ENCODE measurements at places on chromosomes 5 and 9.

DNA sequence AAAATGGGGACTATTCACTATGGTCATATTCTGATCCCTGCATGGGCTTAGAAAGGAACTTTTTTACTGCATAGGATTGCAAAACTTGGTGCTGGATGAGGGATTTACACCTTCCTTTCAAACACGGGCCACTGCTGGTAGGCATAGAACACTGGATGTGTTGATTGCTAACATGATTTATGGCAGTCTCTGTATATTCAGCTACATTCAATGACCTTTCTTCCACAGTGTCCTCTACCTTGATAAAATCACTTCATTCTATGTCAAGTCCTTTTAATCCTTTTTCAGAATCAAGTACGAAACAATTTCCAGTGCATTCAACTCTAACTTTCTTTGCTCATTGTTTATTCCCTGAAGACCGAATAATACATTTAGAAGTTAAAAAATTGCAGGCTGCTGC is 91.9 kb upstream of the ATG10 start:
- no peak for DNase-seq

GRCh38 chr5:2921651-2922050 is 170.2 kb upstream of the IRX2 start:
- DNase-seq = no peak

GRCh38 chr9:129102791-129103594 is 7.6 kb downstream of the CRAT start:
- DNase-seq = peak; percentile 77

- DNase-seq = no peak
These were observed 227.9 kb upstream of the CLINT1 start for GRCh38 chr5:158086856-158087255.

DNA sequence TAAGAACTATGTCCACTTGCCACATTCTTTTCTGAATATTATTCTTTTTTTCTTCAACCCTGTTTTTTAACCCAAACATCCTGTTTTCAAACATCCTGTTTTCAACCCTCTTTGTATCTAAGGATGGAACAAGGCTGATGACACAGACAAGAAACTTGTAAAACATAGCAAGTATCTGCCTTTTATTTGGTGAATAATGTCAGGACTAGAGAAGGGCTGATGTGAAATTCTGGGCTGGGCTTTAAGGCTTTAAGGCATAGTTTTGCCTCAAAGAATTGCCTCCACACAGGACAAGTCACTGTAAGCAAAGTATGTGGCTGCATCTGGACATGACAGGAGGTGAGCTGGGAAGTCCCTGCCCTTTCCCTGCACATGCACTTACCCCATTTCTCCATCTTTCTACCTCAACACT is 42.5 kb upstream of the RIC1 start:
- no peak for DNase-seq

- DNase-seq = no peak
These were observed 90.6 kb upstream of the STARD4 start for GRCh38 chr5:111602817-111603445.

GRCh38 chr5:43997647-43998272 is 391.5 kb downstream of the FGF10 start:
- DNase-seq = peak; percentile 3

DNA sequence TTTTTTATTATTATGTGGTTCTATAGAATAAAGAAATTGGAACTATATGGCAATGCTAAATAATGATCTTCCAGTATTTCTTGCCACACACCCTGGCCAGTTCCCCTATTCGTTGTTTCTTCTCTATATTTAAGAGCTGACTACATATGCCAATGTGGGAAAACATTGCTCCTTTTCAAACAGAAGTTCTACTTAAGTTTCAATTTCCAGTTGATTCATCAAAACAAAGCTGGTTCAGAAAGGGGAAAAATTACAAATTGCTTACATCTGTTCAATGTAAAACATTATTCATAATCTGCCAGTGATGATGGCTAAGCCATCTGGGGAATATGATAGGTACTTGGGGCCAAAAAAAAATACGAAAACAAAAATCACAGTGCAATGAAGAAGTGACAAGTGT is 76.9 kb downstream of the ST8SIA4 start:
- no peak for DNase-seq

DNA sequence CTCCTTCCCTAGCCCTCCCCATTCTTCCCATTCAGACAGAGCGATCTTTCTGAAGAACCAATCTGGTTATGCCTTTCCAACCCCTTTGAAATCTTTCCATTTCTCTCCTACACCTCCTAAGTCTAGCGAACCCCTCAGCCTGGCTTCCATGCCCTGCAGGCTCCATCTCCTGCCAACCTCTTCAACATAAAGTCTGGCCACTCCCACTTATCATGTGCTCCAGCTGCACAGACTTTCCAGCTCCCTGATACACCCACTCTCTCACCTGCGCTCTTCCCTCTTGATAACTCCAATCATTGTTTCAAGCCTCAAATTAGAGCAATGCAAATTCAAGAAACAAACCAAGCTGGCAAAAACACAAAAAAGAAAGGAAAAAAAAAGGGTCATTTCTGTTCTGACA is 3.8 kb upstream of the ORM1 start:
- DNase-seq = peak; percentile 25

GRCh38 chr5:158644301-158644700 is 455.4 kb downstream of the EBF1 start:
- no peak for DNase-seq

GRCh38 chr9:80061940-80062339 is 490.2 kb downstream of the TLE4 start:
- DNase-seq = no peak

GRCh38 chr9:36566813-36567221 is 5.9 kb upstream of the MELK start:
- no peak for DNase-seq

DNA sequence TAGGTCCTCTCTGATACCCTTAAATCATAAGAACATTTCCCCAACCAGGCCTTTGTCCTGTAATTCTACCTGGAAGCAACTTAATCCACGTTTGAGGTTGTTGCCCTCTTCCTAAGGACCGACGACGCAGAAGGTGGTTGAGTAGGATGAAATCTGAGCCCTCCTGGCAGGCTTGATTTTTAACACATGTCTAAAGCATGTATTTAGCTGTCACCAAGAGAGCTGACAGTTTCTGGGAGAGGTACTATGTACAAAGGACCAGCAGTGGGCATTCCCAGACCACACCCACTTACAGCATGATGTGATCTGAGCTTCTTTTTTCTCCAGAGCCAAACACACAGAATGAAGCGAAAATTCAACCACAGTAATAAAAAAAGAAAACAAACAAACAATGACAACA is 260.9 kb downstream of the SH3GL2 start:
- DNase-seq = no peak

DNA sequence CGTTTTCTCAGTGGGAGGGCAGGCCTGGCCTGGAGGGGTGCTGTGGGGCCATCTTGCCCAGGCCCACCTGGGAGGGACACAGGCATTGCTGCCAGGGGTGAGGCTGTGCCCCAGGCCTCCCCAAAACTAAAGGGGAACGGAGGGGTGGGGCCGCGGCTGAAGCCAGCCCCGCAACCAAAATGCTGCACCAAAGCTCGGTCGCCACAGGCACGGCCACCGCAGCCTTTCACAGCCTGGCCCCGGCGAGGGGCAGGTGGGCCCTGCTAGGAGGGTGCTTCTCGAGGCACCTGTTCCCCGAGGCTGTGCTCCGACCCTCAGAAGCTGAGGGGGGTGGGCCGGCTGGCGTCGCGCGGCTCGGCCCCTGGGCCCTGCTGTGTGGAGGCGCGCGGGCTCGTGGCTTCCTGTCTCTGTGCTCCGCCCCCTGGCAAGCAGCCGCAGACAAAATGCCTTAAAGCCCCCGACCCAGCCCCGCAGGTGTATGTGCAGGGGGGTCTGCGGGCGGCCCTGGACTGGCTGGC is 57.6 kb downstream of the JAK2 start:
- DNase-seq = no peak

GRCh38 chr9:70618784-70619183 is 204.3 kb upstream of the KLF9 start:
- no peak for DNase-seq

Data from Caco-2 (cell line).